ENCODE measurements at places on chromosomes 6 and 20. TPM values are rescaled to one million over a fixed set of nuclear protein-coding genes. Genes with fewer than 3 reads are reported as not detected.
A peak's percentile ranks its signal among the peaks of the same experiment; 100 is the strongest.

The TP53TG5 gene
- total RNA-seq: 0.47 TPM

- DNase-seq: no peak
Measured at GRCh38 chr6:90780778-90781177, 193.9 kb upstream of the MAP3K7 start.

The ASF1A gene
- total RNA-seq: 61.2 TPM

GRCh38 chr20:51526106-51526470 is 16.4 kb downstream of the NFATC2 start:
- DNase-seq: no peak

DNA sequence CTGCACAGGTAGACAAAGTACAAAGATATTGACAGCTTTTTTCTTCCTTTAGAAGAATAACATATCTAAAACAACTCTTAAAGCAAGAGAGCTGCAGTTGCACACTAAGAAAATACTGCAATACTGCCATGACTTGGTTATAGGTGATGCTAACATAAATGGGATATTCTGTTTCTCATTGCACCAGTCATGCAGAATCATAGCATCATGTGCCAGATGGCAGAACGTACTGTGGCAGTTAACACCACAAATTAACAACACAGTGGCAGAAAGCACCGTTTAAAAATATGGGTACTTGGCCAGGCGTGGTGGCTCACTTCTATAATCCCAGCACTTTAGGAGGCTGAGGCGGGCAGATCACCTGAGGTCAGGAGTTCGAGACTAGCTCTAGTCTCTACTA is 7.4 kb downstream of the ASXL1 start:
- DNase-seq: no peak

The BCAS4 gene
- 77.4 TPM for total RNA-seq

The FGD2 gene
- total RNA-seq: 7.2 TPM

The TEAD3 gene
- 0.47 TPM for total RNA-seq

GRCh38 chr6:117602899-117603588 is 733 bp upstream of the GOPC start:
- no peak for DNase-seq

The ANKEF1 gene
- 7.4 TPM for total RNA-seq

DNA sequence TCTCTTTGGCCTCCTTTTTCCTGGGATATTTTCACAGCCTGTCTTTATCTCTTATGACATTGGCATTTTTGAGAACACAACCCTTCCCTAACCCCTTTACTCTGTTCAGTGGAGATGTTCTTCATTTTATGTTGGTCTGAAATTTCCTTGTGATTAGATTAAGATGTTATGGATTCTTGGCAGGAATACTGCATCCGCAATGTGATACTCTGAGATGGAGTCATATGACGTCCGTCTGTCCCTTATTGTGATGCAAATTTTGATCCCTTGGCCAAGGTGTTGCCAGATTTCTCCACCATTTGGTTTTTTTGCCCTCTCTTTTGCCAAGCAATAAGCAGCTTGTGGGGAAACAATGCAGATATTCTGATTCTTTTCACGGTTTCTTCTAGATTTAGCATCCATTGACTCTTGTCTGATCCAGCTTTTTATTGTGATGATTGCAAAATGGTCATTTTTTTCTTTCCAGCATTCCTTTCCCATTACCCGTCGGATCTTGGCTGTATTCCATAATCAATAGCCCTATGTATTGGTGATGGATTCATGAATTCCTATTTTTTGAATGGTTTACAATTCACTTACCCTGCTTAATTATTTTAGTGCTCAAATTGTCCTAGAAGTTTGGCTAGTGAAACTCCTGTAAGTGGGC is 85.1 kb downstream of the NCOA3 start:
- DNase-seq: no peak

GRCh38 chr20:62795023-62795761 is 1.1 kb upstream of the MRGBP start:
- DNase-seq: peak; percentile 76
